ENCODE measurements at places on chromosomes 12 and 14.

DNA sequence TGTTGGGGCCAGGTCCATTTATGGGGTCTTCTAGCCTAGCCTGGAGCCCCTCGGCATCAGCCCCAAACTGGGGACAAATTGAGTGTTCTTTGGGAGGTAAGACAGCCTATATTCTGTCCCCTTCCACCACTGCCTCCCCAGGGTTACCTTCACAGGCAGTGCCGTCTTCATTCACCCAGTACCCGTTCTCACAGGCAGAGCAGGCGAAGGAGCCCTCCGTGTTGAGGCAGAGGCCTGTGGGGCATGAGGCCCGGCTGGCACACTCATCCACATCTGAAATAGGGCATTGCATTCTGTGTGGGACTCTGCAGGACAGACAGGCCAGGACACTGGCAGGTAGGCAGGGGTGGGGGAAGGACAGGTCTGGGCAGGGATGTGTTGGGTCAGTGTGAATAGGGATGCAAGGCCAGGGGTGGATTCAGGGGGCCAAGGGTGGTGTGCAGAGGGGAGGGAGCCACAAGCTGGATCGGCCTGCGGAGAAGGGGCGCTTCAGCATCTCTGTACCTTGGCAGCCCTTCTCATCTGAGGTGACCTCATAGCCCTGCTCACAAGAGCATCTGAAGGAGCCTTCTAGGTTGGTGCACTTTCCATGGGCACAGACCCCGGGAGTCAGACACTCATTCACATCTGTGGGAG, 16.1 kb downstream of the ISCA2 start:
- no peak overlapping the region for H3K4me3 ChIP-seq
- no peak overlapping the region for H3K27ac ChIP-seq

DNA sequence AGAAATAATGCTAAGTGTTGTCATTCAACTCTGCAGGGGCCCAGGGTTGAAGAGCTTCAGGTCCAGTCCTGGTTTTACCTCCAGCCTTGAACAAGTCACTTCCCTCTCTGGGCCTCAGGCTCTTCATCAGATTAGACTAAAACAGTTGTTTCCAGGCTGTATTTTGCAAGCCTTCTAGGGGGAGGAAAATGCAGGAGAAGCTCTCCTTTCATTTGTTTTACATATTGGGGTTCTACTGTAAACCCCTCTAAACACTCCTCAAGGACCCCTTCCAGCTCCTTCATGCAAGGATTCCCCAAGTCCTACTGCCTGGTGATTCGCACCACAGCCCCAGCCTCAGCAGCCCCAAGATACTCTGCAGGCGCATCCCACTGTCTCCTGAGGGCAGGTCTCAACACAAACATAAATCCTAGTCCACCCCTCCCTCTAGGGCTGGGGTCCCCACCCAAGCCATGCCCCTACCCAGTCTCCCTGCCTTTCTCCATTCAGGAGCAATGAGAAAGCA, 2.7 kb downstream of the SDR9C7 start:
- peaks cover 6% of the 10 kb centered on the region for H3K4me1 ChIP-seq
- no peak for DNase-seq
- no peak overlapping the region for H3K4me3 ChIP-seq
- H3K27me3 ChIP-seq = peaks cover 6% of the 10 kb centered on the region
- H3K36me3 ChIP-seq = no peaks in the 10 kb centered on the region

GRCh38 chr12:68483592-68484383, 126.9 kb upstream of the RAP1B start:
- DNase-seq = no peak
- H3K27ac ChIP-seq = peak overlapping the region; percentile 6
- no peak overlapping the region for H3K4me3 ChIP-seq
- H3K27me3 ChIP-seq = no peaks in the 10 kb centered on the region
- peaks cover 15% of the 10 kb centered on the region for H3K36me3 ChIP-seq

GRCh38 chr14:49545716-49546115, 40.5 kb downstream of the RPS29 start:
- H3K27ac ChIP-seq = peak overlapping the region; percentile 39
- peaks cover 1% of the 10 kb centered on the region for H3K4me1 ChIP-seq
- H3K36me3 ChIP-seq = no peaks in the 10 kb centered on the region
- DNase-seq = no peak

DNA sequence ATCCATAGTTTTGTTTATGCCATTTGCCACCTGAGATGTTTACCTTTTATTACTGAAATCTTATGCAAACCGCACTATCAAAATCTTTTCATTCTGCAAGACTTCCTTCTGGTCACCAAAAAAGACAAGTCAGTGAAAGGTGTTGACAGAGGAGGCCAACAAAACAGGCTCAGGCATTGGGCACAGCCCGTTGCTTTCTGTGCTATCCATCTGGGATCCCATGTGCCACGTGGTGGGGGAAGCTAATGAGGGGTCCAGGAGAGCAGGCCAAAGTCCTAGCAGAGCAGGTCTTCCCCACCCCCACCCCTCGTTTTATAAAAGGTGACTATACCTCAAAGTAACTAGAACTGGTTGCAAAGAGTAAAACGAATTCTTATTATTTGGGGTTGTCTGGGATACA, 1.2 kb downstream of the ALDH1L2 start:
- H3K27ac ChIP-seq = no peak overlapping the region
- DNase-seq = no peak
- no peak overlapping the region for H3K4me3 ChIP-seq

DNA sequence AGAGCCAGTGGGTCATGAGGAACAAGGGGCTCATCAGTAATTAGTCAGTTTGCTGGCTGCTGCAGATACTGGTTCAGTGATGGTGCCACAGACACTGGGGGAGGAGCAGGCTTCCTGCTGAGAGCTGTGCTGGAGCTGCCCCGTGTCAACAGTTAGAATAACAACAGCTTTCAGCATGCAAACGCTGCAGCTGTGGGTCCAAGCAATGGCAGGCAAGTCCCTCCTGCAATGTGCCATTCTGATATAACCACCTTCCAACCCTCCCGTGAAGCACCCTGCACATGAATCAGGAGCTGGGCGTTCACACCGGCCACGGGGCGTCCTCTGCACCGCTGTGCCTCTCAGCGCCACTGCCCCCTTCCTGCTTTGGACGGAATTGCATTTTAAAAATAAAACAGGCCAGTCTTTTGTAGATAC, 258.4 kb upstream of the SFSWAP start:
- no peak for DNase-seq
- H3K4me3 ChIP-seq = no peak overlapping the region
- H3K27ac ChIP-seq = no peak overlapping the region
- peaks cover 11% of the 10 kb centered on the region for H3K27me3 ChIP-seq

GRCh38 chr12:68508576-68508975, 102.1 kb upstream of the RAP1B start:
- peaks cover 2% of the 10 kb centered on the region for H3K27me3 ChIP-seq
- H3K36me3 ChIP-seq = no peaks in the 10 kb centered on the region
- no peak for DNase-seq
- no peak overlapping the region for H3K4me3 ChIP-seq

DNA sequence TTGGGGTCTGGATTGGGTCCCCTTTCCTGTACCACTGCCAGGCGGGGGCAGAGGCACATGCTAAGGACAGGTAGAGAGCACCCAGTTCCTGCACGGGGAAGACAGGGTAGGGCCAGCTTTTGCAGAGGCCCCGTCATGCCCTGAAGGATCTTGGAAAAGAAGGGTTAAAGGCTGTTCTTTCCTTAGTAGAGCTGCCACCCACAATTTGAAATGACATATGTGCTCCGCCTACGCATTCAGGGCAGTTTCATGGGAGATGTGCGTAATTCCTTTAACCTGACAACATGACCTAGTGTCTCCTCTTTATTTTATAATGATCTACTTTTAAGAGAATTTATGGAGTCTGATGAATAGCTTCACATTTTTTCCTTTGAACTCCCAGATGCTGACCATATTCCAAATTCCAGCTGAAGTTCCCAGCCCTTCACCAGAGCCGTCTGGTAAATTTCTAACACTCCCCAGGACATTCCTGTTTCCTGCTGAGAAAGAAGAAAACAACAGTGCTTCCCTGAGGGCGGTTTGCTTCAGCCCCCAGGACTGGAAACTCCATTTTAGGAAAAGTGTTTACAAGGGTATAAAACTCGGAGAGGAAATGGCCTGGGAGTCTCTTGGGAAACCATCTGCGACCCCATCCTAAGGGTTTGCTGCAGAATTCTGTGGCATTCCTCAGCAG, 58.9 kb upstream of the PLEKHG3 start:
- peaks cover 19% of the 10 kb centered on the region for H3K27me3 ChIP-seq
- H3K27ac ChIP-seq = no peak overlapping the region
- no peak for DNase-seq
- H3K36me3 ChIP-seq = no peaks in the 10 kb centered on the region

DNA sequence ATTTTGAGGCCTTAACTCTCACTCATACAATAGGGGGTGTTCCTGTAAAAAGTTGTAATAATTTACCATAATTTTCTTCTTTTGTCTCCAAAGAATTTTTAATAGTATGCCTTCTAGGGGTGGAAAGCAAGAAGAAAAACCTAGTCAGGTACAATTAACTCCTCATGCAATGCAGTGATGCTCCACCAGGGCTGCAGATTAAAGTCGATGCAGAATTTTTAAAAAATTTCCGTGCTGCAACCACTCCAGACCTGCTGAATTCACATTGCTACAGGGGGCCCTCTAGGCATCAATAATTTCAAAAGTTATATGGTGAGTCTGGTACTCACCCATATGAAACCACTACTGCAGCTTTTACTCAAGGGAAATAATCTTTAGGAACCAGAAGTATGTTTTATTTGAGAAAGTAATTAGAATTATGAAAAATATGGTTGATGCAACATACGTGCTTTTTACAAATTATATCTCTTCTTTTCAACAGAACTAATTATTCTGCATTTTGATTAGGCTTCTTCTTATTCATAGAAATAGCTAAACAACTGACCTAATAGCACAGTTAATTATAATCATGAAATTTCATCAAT, 353.2 kb downstream of the BCAT1 start:
- no peak overlapping the region for H3K4me3 ChIP-seq
- no peaks in the 10 kb centered on the region for H3K4me1 ChIP-seq
- H3K27me3 ChIP-seq = peaks cover 3% of the 10 kb centered on the region
- H3K27ac ChIP-seq = no peak overlapping the region
- no peaks in the 10 kb centered on the region for H3K36me3 ChIP-seq
- no peak for DNase-seq

GRCh38 chr12:117714203-117714602, 254.6 kb downstream of the KSR2 start:
- no peak overlapping the region for H3K27ac ChIP-seq
- H3K27me3 ChIP-seq = no peaks in the 10 kb centered on the region
- H3K36me3 ChIP-seq = no peaks in the 10 kb centered on the region
- H3K4me3 ChIP-seq = no peak overlapping the region

DNA sequence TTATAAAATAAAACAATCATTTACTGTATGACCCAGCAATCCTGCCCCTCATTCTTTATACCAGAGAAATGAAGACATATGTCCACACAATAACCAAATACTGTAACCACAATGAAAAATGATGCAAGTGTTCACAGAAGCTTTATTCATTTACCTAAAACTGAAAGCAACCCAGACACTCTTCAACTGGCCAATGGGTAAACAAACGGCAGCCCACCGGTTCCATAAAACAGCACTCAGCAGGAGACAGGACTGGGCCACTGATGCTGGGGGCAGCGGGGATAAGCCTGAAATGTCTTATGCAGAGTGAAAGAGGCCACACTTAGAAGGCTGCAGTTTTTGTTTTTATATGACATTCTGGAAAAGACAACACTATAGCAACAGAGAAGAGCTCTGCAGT, 15.1 kb downstream of the DDX51 start:
- no peaks in the 10 kb centered on the region for H3K27me3 ChIP-seq
- peaks cover 32% of the 10 kb centered on the region for H3K36me3 ChIP-seq
- no peak overlapping the region for H3K4me3 ChIP-seq

- DNase-seq = no peak
- H3K4me1 ChIP-seq = no peaks in the 10 kb centered on the region
- H3K4me3 ChIP-seq = no peak overlapping the region
- no peaks in the 10 kb centered on the region for H3K36me3 ChIP-seq
Measured at GRCh38 chr12:126424696-126425095, 1359.5 kb downstream of the AACS start.

DNA sequence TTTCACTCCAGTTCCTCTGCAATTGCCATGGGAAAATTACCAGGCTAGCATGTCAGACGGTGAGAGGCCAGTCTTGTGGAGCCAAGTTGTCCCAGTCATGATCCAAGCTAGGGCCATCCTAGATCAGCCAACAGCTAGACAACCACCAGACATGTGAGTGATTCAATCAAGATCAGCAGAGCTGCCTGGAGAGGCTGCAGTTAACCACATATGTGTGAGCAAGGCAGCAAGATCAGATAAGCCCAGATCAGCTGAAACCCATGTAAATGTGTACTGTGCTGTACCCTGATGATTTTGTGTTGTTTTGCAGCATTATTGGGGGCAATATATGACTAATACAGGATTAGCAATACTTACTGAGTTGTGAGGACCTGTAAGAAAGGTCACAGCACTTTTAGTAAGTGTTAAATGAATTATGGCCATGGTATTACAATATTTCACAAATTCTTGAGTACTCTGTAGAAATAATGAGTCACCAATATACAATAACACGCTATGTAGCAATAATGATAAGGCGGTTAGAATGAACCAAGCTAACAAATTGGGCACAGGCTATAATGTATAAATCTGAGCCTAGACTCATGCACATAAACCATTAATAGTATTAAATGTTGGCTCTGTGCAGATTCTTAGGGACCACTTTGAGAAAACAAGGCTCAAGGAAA, 91.4 kb downstream of the SUDS3 start:
- DNase-seq = no peak
- H3K4me1 ChIP-seq = no peaks in the 10 kb centered on the region
- no peaks in the 10 kb centered on the region for H3K36me3 ChIP-seq
- H3K27ac ChIP-seq = no peak overlapping the region
- H3K27me3 ChIP-seq = peaks cover 1% of the 10 kb centered on the region
- H3K4me3 ChIP-seq = no peak overlapping the region

DNA sequence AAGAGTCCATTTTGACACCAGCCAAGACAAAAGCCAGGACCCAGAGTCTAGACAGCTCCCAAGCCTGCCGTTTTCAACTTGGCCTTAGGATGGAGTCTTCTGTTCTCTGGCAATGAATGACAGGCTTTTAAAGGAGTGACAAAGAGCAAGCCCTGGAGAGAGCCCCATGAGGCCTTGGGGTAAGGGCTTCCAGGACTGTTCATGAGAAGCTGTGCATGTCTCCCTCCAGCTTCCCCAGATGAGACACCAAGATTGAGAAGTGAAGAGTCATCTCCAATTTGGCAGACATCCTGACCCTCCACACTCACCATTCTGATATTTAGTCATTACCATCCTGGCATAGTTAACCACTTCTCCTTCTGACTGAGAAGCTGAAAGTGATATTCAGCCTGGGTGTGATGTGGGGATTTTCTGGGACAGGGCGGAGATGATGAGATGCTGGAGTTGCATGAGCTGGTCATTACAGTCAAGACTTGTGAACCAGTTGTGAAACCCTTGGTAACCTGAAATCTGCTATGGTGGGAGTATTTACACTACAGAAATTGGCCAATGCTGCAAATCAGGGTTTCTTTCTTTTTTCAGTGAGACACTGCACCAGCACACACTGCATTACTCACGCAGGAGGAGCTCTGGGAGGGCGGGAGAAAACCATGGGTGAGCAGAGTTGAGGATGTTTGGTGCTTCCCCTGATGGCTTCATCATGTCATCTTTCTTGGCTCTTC, 77.8 kb downstream of the VCPKMT start:
- peak overlapping the region; percentile 98 for H3K27ac ChIP-seq
- peak overlapping the region; percentile 54 for H3K4me3 ChIP-seq
- H3K27me3 ChIP-seq = no peaks in the 10 kb centered on the region

Data from activated naive CD8-positive, alpha-beta T cell treated with anti-CD3 and anti-CD28 coated beads, Interleukin-2, amount 10 ng/mL, durations not matched to agents 7 days and 5 days (primary cell).